ENCODE measurements at places on chromosomes 3 and 15.

- H3K4me3 ChIP-seq = peak overlapping the region; percentile 81
- H3K4me1 ChIP-seq = peaks cover 38% of the 10 kb centered on the region
- no peaks in the 10 kb centered on the region for H3K36me3 ChIP-seq
Observed at GRCh38 chr3:159763011-159763601, 225.5 kb upstream of the IL12A start.

DNA sequence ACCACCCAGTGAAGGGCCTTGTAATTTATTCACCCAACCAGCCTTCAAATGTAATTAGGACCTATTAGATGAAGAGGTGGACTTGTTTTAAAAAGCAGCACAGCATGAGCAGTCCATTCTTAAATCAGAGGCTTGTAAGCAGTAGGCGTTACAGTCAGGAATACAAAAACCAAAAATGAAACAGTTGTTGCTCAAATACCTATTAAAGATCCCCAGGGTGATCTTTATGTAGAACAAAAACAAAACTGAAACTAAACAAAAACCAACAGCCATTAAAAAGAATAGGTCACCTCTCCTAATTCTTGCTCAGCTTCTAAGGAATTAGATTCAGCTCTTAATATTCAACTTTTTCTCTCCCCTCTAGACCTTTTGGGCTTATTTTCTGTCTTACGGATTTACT, 104.9 kb upstream of the ST8SIA2 start:
- no peaks in the 10 kb centered on the region for H3K27me3 ChIP-seq
- DNase-seq = no peak
- peaks cover 5% of the 10 kb centered on the region for H3K4me1 ChIP-seq

DNA sequence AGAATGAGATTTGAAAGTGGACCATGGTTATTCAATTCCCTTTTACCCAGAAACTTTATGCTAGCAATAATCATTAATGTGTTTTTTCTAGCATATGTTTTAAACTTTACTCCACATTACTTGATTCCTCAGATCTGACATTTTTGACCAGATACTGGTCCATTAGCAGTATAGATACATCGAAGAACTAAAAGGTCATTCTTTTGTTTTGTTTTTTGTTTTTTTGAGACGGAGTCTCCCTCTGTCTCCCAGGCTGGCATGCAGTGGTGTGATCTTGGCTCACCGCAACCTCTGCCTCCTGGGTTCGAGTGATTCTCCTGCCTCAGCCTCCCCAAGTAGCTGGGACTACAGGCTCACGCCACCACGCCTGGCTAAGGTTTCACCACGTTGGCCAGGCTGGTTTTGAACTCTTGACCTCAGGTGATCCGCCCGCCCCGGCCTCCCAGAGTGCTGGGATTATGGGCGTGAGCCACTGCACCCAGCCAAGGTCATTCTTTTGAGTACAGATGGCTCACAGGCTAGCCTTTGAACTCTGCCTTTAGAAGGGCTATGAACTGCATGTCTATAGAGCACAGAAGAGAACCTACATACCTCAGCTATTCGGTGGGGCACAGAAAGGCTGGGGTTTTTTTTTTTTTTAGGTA, 28.6 kb downstream of the CHP1 start:
- H3K27me3 ChIP-seq = no peaks in the 10 kb centered on the region
- no peak overlapping the region for H3K4me3 ChIP-seq
- peak; percentile 49 for DNase-seq
- H3K4me1 ChIP-seq = peaks cover 68% of the 10 kb centered on the region

GRCh38 chr3:195460091-195460713, 17.4 kb upstream of the ACAP2 start:
- H3K27me3 ChIP-seq = no peaks in the 10 kb centered on the region
- DNase-seq = no peak
- H3K4me3 ChIP-seq = no peak overlapping the region
- H3K27ac ChIP-seq = no peak overlapping the region

- no peaks in the 10 kb centered on the region for H3K36me3 ChIP-seq
- H3K27me3 ChIP-seq = no peaks in the 10 kb centered on the region
- H3K4me3 ChIP-seq = no peak overlapping the region
- no peak overlapping the region for H3K27ac ChIP-seq
- DNase-seq = no peak
Observed at GRCh38 chr3:172678068-172678467, 32.8 kb downstream of the NCEH1 start.

DNA sequence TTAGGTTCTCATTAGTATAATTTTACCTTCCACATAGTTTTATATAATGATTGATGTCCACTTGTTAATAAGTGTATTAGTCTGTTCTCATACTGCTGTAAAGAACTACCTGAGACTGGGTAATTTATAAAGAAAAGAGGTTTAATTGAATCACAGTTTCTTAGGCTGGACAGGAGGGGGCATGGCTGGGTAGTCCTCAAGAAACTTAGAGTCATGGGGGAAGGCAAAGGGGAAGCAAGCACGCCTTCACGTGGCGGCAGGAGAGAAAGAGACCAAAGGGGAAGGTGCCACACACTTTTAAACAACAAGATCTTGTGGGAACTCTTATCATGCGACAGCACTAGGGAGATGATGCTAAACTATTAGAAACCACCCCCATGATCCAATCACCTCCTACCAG, 19.2 kb downstream of the DZIP3 start:
- no peak overlapping the region for H3K27ac ChIP-seq
- H3K36me3 ChIP-seq = peaks cover 2% of the 10 kb centered on the region
- no peaks in the 10 kb centered on the region for H3K4me1 ChIP-seq
- H3K27me3 ChIP-seq = no peaks in the 10 kb centered on the region

DNA sequence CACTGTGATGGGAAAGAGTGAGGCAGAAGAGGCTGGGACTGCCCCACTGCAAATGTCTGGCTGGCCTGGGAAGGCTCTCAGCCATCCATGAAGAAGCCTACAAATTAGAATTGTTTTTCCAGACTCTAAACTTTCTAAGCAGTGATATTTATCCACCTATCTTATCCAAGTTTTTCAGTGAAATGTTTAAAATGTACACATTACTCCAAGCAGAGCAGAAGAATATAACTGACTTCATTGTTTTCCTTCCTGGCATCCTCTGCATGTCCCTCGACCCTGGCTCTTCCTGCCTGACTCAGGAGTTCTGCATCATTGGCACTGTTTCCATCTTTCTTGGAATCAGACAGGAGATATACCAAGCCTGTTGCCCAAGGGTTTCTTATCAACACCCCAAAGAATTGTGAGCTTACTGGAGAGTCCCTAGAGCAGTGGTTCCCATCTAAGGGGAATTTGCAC, 401.5 kb upstream of the PROK2 start:
- peaks cover 23% of the 10 kb centered on the region for H3K4me1 ChIP-seq
- DNase-seq = no peak
- H3K27me3 ChIP-seq = no peaks in the 10 kb centered on the region
- H3K36me3 ChIP-seq = no peaks in the 10 kb centered on the region

- no peak overlapping the region for H3K4me3 ChIP-seq
- H3K4me1 ChIP-seq = peaks cover 8% of the 10 kb centered on the region
- no peaks in the 10 kb centered on the region for H3K27me3 ChIP-seq
Observed at GRCh38 chr3:146256851-146257486, 6.1 kb upstream of the PLSCR4 start.

DNA sequence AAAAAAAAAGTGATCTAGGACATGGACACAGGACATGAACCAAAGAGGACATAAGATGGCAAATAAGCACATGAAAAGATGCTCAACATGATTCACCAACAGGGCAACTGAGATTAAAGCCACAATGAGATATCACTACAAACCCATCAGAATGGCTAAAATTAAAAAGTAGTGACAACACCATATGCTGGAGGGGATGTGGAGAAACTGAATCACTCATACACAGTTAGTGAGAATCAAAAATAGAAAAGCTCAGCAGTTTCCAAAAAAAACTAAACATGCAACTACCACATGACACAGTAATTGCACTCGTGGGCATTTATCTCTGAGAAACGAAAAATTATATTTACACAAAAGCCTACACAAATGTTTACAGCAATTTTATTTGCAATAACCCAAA, 27.9 kb upstream of the ACKR4 start:
- peaks cover 31% of the 10 kb centered on the region for H3K36me3 ChIP-seq
- H3K4me1 ChIP-seq = no peaks in the 10 kb centered on the region
- no peak overlapping the region for H3K27ac ChIP-seq

- no peak overlapping the region for H3K27ac ChIP-seq
- no peaks in the 10 kb centered on the region for H3K36me3 ChIP-seq
- no peak overlapping the region for H3K4me3 ChIP-seq
- peaks cover 3% of the 10 kb centered on the region for H3K4me1 ChIP-seq
Observed at GRCh38 chr3:148464246-148464645, 233.5 kb upstream of the AGTR1 start.

- DNase-seq = no peak
- H3K4me1 ChIP-seq = peaks cover 38% of the 10 kb centered on the region
- H3K4me3 ChIP-seq = no peak overlapping the region
- H3K36me3 ChIP-seq = no peaks in the 10 kb centered on the region
- no peaks in the 10 kb centered on the region for H3K27me3 ChIP-seq
- H3K27ac ChIP-seq = peak overlapping the region; percentile 88
Observed at GRCh38 chr15:51732646-51733045, 4.8 kb downstream of the LYSMD2 start.

DNA sequence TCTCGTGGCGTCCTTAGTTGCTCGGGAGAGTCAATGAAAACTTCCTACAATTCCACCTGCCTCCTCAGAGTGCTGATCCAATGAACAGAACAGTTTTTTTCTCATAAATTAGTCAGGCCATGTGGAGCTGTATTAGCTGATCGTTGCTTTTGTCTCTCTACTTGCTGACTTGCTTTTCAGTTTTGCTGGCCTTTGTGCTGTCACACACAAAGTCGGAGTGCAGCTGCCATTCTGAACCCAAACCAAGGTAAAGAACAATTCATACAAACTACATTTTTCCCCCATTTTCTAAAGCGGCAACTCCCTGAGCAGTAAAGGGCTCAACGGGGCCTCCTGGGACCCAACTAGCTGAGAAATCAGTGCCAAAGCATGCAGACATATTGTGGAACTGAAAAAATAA, 43.1 kb downstream of the MEIS2 start:
- H3K36me3 ChIP-seq = no peaks in the 10 kb centered on the region
- no peak overlapping the region for H3K4me3 ChIP-seq
- H3K4me1 ChIP-seq = no peaks in the 10 kb centered on the region
- no peak for DNase-seq

DNA sequence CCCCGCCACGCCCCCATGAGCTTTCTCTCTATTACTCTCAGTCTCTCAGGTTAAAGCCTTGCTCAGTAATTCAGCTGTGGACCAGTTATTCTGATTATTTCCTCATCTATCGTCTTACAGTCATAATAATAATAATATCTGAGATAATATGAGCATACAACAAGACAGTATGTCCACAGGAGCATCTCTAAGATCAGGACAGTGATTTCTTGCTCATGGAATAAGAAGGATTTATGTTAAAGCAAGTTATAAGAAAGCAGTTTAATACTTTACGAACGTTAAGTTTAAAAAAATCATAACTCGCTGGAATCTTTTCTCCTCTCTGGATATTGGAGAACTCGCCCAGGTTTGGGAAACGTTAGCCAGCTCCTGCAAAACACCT, 643 bp upstream of the LMCD1 start:
- DNase-seq = no peak
- H3K4me1 ChIP-seq = peaks cover 17% of the 10 kb centered on the region
- no peaks in the 10 kb centered on the region for H3K27me3 ChIP-seq
- H3K36me3 ChIP-seq = no peaks in the 10 kb centered on the region
- H3K27ac ChIP-seq = peak overlapping the region; percentile 72
- H3K4me3 ChIP-seq = peak overlapping the region; percentile 5

GRCh38 chr3:156483002-156483401, 71.9 kb downstream of the SSR3 start:
- H3K4me3 ChIP-seq = no peak overlapping the region
- H3K4me1 ChIP-seq = no peaks in the 10 kb centered on the region
- H3K27me3 ChIP-seq = no peaks in the 10 kb centered on the region

GRCh38 chr3:32973982-32974381, 22.5 kb downstream of the CCR4 start:
- H3K4me3 ChIP-seq = no peak overlapping the region
- DNase-seq = no peak
- H3K4me1 ChIP-seq = no peaks in the 10 kb centered on the region

- no peaks in the 10 kb centered on the region for H3K27me3 ChIP-seq
- DNase-seq = no peak
- no peak overlapping the region for H3K4me3 ChIP-seq
- no peaks in the 10 kb centered on the region for H3K36me3 ChIP-seq
- no peaks in the 10 kb centered on the region for H3K4me1 ChIP-seq
- no peak overlapping the region for H3K27ac ChIP-seq
Observed at GRCh38 chr3:134038716-134039115, 9.0 kb upstream of the SLCO2A1 start.

- H3K4me1 ChIP-seq = no peaks in the 10 kb centered on the region
- no peaks in the 10 kb centered on the region for H3K36me3 ChIP-seq
- no peak overlapping the region for H3K27ac ChIP-seq
- no peak for DNase-seq
Observed at GRCh38 chr3:115859002-115859807, 235.9 kb downstream of the GAP43 start.

DNA sequence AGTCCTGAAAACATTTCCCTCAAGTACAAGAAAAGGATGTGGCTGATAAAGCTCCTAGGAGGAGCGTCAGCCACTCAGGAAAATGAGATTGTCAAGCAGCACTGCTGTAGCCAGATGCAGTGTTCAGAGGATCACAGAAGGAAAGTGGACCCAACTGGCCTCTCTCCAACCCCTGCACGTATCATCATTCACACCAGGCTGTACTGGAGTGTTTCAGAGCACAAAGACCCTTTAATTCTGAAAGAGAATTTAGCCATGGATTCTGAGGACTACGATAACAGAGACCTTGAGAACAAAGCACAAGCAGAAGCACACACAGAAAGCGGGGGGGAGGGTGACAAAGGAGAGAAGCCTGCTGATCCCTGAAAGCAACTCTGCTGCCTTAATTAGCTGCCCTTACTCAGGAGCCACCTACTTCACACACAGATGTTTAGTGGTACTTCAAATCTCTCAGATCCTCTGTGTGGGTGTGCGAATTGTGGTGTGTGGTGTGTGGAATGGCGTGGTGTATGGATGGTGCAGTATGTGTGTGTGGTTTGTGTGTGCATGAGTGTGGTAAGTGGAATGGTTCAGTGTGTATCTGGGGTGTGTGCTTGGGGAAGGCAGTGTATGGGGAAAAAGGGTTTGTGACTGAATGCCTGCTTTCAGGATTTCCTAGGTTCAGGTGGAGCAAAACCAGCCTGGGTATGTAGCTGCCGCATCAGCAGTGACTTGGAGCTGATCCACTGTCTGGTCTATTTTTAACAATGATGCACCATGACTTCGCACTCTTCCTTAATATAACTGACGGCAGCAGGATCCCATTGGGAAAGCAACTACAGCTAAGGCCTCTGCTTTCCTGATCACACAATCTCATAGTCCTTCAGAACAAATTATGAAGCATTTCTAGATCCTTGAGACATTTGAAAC, 192.5 kb downstream of the RSL24D1 start:
- H3K4me1 ChIP-seq = no peaks in the 10 kb centered on the region
- DNase-seq = no peak
- H3K27ac ChIP-seq = no peak overlapping the region
- no peaks in the 10 kb centered on the region for H3K36me3 ChIP-seq
- no peaks in the 10 kb centered on the region for H3K27me3 ChIP-seq

GRCh38 chr3:119559441-119559963, at the start of gene CD80:
Gene CD80, minus strand, starts transcription at chr3:119559614. Its CDS starts 1,886 bp downstream, at chr3:119557728.
- no peaks in the 10 kb centered on the region for H3K27me3 ChIP-seq
- H3K36me3 ChIP-seq = no peaks in the 10 kb centered on the region
- peak; percentile 50 for DNase-seq
- H3K27ac ChIP-seq = no peak within 1 kb of the TSS
- H3K4me1 ChIP-seq = no peaks in the 10 kb centered on the region

Measured in liver (tissue), 10 donors.